ENCODE measurements at places on chromosomes 12 and 14.
A peak's percentile ranks its signal among the peaks of the same experiment; 100 is the strongest.

GRCh38 chr12:116381744-116382685 is 104.5 kb upstream of the MED13L start:
- no peak for DNase-seq

DNA sequence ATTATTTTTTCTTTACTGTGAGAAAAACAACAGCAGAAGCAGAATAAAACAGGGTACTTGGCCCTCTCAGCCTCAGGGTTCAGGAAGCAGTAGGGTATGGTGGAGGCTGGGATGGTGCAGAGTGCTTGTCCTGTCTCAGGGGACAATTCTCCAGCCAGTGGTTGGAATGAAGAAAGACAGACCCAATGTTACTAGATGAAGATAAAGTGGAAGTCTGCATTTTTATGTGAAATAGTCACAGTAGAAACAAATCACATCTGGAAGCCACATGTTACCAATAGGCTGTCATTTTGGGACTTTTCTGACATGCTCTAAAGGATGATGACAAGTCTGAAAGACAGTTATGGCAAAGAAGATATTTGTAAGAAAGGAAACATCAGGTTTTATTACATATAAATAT is 32.3 kb downstream of the PROX2 start:
- DNase-seq, result no peak

DNA sequence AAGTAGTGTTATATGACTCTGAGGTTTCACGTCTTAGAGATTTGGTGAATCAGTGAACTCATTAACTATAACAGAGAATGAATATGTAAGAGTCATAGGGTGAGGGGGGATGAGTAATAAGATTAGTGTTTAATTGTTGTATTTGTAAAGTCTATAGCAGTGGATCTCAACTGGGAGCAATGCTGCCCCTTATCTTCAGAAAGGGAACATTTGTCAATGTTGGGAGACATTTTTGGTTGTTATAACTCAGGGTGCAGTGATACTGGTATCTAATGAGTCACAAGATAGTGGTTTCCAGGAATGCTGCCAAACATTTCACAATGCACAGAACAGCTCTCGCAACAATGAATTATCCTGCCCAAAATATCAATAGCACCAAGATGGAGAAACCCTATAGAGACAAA is 1193.7 kb downstream of the GALC start:
- DNase-seq, result no peak

DNA sequence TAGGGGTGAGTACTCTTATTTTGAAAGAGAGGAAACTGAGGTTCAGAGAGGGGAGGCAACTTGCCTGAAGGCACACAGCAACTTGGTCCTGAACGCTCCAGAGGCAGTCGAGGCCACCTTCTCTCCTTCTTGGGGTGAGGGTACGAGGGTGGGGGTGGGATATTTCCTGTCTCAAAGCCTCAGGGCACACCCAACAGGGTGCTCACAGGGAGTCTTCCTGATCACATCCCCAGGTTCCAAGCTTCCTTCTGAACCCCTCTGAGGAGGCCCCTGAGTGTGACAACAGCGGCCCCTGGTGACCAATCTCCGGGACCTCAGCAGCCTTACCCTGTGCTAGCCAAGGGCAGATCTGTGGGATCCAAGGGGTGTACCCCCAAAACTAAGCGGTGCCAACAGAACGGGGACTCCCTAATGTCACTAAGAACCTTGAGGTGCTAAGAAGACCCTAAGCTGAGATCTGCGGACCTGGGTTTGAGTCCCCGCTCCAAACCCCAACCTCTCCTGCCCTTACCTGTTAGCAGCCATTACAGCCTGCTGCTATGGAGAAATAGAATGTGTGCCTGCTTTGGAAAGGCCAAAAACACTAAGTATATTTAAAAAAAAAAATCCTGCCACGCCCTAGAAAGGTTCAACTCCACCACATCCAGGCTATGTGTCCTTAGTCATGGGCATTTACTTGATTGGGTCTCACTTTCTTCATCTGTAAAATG is 57.9 kb downstream of the TRPV4 start:
- DNase-seq, result peak; percentile 37

DNA sequence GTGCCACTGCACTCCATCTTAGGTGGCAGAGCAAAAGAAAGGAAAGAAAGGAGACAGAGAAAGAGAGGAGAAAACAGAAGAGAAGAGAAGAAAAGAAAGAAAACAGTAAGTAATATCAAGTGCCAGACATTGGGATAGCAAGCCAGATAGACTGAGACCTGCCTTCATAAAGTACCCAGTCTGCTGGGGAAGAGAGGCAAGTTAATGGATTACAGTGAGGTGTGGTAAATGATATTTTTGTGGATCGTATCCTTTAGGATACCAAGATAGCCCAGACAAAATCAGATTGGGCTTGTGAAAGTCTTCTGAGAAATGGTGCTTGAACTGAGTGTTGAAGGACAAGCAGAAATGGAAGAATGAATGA is 1.5 kb upstream of the SPTSSA start:
- DNase-seq, result no peak

GRCh38 chr14:100375266-100375962 is 52.3 kb downstream of the SLC25A47 start:
- DNase-seq, result peak; percentile 87

DNA sequence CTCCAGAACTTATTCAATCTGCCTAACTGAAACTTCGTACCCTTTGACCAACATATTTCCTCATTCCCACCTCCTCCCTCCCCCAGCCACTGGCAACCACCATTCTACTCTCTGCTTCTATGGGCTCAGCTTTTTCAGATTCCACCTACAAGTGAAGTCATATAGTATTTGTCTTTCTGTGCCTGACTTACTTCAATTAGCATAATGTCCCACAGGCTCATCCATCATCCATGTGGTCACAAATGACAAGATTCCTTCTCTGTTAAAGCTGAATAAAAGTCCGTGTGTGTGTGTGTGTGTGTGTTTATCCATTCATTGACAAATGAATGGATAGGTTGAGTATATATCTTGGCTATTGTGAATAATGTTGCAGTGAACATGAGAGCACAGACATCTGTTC is 1.3 kb upstream of the C14orf39 start:
- DNase-seq, result no peak

- no peak for DNase-seq
Measured at GRCh38 chr14:92628636-92629035, 115.1 kb downstream of the RIN3 start.

DNA sequence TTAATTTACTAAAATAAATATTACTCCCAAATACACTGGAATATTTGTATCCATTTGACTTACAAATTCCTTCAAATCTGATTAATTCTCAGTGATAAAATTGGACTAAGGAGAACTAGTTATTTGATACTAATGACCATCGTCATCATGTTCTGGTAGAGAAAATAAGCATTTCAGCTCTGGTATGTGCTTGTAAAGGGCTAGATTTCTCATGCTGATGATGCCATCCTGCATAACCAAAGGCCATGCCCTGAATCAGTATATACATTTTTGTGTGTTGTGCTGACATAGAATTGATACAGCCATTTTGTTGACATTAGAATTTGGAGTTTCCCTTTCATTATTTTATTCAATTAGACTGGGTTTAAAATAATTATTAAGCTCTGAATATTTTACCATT is 148.9 kb downstream of the PCNX1 start:
- DNase-seq, result no peak

DNA sequence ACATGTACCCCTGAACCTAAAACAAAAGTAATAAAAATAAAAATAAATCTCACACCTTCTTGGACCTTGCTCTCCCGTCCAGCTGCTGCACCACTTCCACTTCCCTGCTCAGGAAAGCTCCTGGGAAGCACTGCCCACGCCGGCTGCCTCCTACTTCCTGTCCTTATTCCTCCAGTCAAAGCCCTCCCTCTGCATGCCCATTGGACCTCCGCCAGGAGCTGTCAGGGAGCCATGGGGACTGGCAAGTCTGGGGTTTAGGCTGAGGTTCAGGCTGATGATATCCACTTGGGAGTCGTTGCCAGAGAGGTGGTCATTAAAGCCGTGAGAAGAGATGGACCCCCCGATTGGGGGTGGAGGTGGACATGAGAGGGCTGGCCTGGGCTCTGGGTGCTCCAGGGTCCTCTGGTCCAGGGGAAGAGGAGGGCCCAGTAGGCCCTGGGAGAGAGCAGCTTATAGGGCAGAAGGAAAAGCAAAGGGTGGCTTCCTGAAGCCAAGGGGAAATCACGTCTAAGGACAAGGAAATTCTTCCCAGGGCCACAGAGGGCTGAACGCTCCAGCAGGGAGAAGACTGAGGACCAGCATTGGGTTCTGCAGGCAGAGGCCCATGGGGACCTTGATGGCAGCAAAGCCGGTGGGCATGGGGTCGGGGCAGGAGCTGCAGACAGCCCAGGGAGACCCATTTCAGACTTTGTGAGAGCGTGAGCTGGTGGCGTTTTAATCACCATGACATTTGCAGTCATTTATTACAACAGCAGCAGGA is 78.7 kb downstream of the FZD10 start:
- DNase-seq, result no peak

DNA sequence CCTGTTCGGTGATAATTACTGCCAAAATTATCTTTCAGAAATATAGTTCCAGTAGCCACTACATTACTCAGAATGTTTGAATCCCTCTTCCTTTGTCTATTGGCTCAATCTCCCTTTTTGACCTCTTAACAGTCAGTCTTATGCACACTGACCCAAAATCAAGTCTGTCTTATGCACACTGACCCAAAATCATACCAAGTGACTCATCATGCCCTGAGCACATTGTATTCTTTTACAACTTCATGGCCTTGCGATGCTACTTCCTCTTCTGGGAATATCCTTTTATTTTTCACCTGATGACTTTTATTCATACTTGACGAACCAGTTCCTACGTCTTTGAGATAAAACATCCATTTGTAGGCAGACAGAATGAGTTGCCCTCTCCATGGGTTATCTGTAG is 182.3 kb downstream of the NPAS3 start:
- no peak for DNase-seq

GRCh38 chr14:75742867-75743266 is 81.8 kb downstream of the TTLL5 start:
- no peak for DNase-seq

- no peak for DNase-seq
Measured at GRCh38 chr12:122722387-122722786, 5.8 kb upstream of the HCAR3 start.

DNA sequence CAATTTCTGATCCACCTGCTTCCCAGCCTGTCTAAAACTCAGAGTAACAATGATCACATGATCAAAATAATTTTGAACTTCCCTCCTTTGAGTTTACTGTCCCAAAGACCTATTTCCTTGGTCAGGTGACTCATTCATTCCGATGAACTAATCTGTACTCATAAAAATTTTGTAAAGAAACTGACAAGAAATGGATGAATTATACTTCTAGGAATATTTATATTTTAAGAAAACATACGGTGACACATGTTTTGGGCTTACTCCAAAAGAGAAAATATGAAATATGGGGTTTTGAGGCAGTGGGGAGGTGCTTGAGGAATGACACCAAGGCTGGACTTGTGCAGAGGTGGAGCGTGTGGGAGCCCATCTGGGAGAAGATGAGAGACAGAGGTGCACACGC is 42.0 kb downstream of the GUCY2C start:
- no peak for DNase-seq

GRCh38 chr12:124694846-124695497 is 127.6 kb upstream of the NCOR2 start:
- DNase-seq, result no peak

- DNase-seq, result no peak
Measured at GRCh38 chr12:68317047-68317667, 15.0 kb downstream of the MDM1 start.

DNA sequence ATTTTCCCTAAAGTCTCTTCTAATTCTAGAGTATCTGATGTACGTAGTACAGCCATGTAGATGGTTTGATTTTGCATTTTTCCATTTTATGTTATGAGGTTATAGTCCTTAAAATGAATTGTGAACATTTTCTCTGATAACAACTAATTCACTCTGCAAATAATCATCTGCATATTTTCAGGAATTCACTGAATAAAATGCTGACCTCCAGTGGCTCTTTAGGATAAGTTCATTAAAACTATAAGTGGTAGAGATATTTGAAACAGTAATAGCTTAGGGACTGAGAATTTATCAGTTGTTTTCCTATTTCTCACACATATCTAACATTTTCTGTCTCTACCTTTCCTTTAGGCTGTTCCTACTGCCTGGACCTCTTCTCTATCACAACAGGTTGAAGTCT is 4.4 kb downstream of the MSRB3 start:
- DNase-seq, result no peak

GRCh38 chr12:50157259-50157658 is 9.9 kb downstream of the CERS5 start:
- no peak for DNase-seq

GRCh38 chr14:103730490-103731035 is 15.0 kb downstream of the ZFYVE21 start:
- no peak for DNase-seq

DNA sequence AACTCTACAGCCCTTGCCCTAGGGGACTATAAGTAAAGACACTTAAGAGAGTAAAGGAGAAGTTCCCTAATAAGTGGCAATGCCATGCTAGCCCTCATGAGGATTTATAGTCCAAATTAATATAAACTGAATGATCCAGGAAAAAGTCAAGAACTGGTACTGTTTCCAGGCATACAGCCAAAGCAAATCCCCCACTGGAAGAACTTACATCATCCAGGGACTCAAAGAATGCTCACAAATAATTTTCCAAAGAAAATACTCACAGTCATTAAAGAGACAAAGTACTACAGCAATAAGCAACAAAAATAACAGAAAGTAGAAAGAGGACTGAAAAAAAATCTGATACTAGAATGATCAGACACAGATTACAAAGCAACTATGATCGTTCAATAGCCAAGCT is 79.7 kb upstream of the RAP1B start:
- no peak for DNase-seq

- no peak for DNase-seq
Measured at GRCh38 chr12:62748941-62749468, 185.9 kb downstream of the PPM1H start.

GRCh38 chr12:13606290-13606689 is 375.1 kb downstream of the GRIN2B start:
- DNase-seq, result no peak

DNA sequence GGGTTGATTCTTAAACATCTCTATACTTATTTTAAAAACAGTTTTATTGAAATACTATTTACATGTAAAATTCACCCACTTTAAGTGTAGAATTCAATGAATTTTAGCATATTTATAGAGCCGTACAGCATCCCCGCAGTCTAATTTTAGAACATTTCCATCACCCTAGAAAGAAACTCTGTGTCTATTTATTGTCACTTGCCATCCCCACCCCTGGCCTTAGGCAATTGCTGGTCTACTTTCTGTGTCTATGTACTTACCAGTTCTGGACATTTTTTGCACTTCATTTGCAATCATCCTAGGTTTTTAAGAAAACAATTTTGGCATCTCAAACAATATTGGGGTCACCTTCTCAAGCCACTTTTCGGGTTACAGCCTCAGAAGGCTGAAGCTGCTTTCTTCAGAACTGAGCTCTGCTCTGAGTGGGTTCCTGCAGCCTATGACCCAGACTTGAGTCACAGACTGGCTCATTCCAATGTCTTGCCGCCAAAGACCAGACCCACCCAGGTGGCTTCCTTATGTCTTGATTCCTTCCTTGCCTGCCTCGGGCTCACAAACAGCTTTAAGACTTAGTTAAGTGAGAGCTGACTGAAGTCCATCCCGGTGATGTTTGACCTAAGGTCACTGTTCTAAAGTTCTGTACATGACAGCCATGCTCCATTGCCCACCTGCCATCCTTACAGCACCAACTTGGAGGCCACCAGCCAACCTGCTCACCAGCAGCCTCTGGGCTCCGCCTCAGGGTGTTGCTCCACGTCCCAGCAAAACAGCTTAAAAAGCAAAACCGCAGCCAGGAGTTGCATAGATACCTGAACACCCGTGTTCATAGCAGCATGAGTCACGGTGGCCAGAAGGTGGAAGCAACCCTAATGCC is 131.5 kb downstream of the CHST11 start:
- DNase-seq, result no peak
